Skin of body (tissue), 3 donors: ENCODE measurements at places on chromosomes 3 and 15.

GRCh38 chr3:127452321-127452821, 138.2 kb downstream of the TPRA1 start:
- no peak for DNase-seq

- DNase-seq = no peak
Measured at GRCh38 chr3:107833722-107834416, 257.0 kb downstream of the CD47 start.

GRCh38 chr3:23633261-23633960, 172.3 kb upstream of the UBE2E1 start:
- DNase-seq = no peak

- DNase-seq = peak; percentile 38
Measured at GRCh38 chr3:48694610-48695392, 9.1 kb upstream of the NCKIPSD start.

- no peak for DNase-seq
Measured at GRCh38 chr15:26970712-26971210, at the start of gene GABRG3. TSS of gene GABRG3 (plus strand) at chr15:26971181.

GRCh38 chr15:85748176-85748575, 46.5 kb downstream of the KLHL25 start:
- DNase-seq = no peak

DNA sequence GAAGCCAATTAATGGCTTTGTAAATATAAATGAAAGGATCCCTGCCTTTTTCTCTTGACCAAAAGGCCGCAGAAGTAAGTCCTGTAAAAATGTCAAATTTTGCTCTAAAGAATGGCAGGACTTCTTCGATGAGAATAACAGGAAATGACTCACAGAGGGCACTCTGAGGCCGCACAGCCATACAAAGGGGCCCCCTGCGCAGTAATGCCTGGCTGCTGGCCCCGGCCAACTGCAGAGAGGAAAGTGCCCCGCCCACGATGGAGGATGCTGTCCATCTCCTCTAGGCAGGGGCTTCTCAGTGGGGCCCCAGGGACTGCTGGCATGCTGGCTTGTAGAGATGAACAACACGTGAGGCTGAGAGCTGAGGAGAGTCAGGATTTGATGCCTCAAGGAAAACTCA, 18.1 kb upstream of the SCN10A start:
- DNase-seq = no peak

DNA sequence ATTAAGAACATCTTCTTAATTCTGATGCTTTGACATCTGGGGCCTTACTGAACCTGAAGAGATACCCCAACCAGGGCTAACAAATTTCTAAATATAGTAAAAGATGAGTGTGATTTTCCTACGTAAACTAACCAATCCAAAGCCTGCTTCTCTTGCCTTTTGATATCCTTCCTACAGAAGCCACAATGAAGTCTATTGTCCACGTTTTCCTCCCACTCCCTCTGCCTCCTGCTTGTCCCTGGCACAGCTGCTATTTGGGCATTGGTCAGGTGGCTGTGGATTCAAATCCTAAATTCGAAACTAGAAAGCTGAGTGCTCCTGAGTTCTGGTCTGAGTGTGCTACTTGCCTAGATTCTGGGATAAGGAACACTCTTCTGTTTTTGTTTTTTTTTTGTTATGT, 17.4 kb upstream of the MKRN3 start:
- no peak for DNase-seq

- no peak for DNase-seq
Measured at GRCh38 chr3:71453822-71454511, 129.6 kb downstream of the FOXP1 start.

DNA sequence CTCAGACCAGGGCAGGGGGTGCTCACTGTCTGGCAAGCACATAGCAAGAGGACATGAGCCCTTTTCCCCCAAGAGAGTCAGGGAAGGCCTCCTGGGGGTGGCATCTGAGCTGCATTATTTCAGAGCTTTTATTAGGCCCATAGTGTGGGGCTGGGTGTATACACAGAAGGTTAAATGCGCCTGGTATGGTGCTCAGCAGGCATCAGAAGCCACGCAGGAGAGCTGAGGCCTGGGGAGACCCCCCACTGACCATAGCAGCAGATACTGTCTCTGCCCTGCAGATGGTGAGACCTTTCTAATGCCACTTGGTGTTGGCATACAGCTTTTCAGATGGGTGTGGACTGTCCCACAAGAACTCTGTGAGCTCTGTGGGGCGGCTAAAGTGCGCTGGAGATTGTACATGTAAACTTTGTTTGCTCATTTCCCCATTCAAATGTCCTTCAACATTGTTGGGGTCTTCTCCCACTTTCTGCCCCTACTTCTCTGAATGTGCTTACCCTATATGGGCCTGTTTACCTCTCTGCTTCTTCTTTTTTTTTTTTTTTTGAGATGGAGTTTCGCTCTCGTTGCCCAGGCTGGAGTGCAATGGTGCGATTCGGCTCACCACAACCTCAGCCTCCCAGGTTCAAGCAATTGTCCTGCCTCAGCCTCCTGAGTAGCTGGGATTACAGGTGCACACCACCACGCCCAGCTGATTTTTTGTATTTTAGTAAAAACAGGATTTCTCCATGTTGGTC, 62.2 kb downstream of the CDC25A start:
- DNase-seq = no peak

- DNase-seq = no peak
Measured at GRCh38 chr3:172859041-172859440, 108.5 kb downstream of the ECT2 start.
